ENCODE measurements at places on chromosomes 3 and 15. TPM values are rescaled to one million over a fixed set of nuclear protein-coding genes. Genes with fewer than 3 reads are reported as not detected.

- no peaks in the 10 kb centered on the region for H3K36me3 ChIP-seq
- H3K4me3 ChIP-seq = no peak overlapping the region
- DNase-seq = no peak
- H3K27ac ChIP-seq = no peak overlapping the region
- H3K4me1 ChIP-seq = peaks cover 15% of the 10 kb centered on the region
Observed at GRCh38 chr15:75460646-75461045, 9.2 kb upstream of the SIN3A start.

GRCh38 chr3:30098653-30099455 lies 507.5 kb upstream of the TGFBR2 start:
- H3K27me3 ChIP-seq = no peaks in the 10 kb centered on the region
- H3K4me3 ChIP-seq = no peak overlapping the region
- H3K36me3 ChIP-seq = no peaks in the 10 kb centered on the region
- DNase-seq = no peak
- no peak overlapping the region for H3K27ac ChIP-seq

DNA sequence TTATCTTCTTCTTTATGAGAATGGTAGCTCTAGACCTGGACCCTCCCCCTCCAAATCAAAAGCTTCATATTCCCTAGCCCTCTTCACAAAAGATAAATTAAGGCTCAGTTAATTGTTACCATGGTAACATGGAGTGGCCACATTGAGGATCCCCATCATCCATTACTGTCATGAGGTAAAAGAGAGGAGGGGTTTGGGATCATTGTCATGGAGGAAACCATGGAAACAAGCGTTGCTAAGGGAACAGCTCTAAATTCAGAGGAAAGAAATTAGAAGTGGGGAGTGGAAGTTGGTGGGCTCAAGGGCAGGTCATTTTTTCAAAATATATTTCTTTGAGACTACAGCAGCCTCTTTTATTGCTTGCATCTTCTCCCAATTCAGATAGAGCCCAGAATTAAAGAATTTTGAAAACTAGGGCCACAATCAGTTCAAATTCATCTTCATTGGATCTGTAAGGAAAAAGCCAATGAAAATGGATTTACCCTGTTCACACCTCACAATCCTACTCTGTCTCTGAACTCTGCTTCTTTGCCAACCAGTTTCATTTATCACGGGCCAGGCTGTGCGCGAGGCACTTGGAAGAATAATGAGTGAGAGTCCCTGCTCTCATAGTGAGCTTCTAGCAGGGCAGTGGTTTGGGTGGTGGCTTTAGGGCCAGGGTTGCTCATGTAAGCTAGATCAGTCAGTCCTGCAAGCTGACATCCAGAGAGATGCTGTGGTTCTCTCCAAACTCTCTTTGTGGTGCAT lies 11.6 kb upstream of the AEN start:
- DNase-seq = no peak
- peaks cover 18% of the 10 kb centered on the region for H3K27me3 ChIP-seq

The AADAC gene
- not detected for total RNA-seq

The GASK1A gene
- 37.3 TPM for total RNA-seq

DNA sequence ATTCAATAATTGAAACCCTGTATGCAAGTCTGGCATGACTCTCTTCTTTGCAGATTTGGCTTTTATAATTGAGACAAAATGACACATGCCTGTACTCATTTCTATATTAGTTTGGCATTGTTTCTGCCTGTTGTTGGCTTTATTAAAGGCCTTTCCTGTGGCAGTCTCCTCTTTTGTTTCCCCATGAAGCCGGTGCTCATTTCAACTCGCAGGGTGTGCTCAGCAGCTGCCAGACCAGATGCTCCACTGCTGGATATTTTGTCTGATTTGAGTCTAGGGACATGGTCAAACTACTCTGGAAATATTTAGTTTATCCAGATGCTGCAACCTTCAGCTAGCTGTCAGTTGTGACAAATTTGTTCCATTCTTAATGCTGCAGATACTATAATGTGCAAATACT lies 445.3 kb downstream of the NAALADL2 start:
- H3K27ac ChIP-seq = no peak overlapping the region
- H3K4me3 ChIP-seq = no peak overlapping the region
- no peak for DNase-seq
- no peaks in the 10 kb centered on the region for H3K4me1 ChIP-seq
- no peaks in the 10 kb centered on the region for H3K27me3 ChIP-seq
- no peaks in the 10 kb centered on the region for H3K36me3 ChIP-seq

The AADACL2 gene
- not detected for total RNA-seq

The SH2D7 gene
- total RNA-seq = not detected

GRCh38 chr3:193573403-193574191 lies 18.9 kb upstream of the ATP13A4 start:
- no peak overlapping the region for H3K27ac ChIP-seq
- no peaks in the 10 kb centered on the region for H3K27me3 ChIP-seq
- H3K36me3 ChIP-seq = no peaks in the 10 kb centered on the region
- DNase-seq = no peak

GRCh38 chr3:147854542-147854941 lies 445.4 kb downstream of the ZIC1 start:
- H3K4me3 ChIP-seq = no peak overlapping the region
- no peaks in the 10 kb centered on the region for H3K27me3 ChIP-seq
- no peak for DNase-seq
- H3K27ac ChIP-seq = no peak overlapping the region
- no peaks in the 10 kb centered on the region for H3K36me3 ChIP-seq

All from thoracic aorta (tissue), 2 donors.